ENCODE measurements at places on chromosomes 4 and X. TPM values are rescaled to one million over a fixed set of nuclear protein-coding genes. Genes with fewer than 3 reads are reported as not detected.

Gene HHIP
- 90.9 TPM for total RNA-seq

Gene PRRG1
- 14.2 TPM for total RNA-seq

Gene GPR50
- total RNA-seq = not detected

Gene CFP
- 0.13 TPM for total RNA-seq

Gene TSPAN7
- total RNA-seq = 9.2 TPM

Gene UGT2B17
- not detected for total RNA-seq

Gene TREX2
- 2.3 TPM for total RNA-seq

Gene CT83
- not detected for total RNA-seq

Gene JCHAIN
- total RNA-seq = not detected

Gene TMEM255A
- total RNA-seq = not detected

Gene CXCL10
- total RNA-seq = 0.13 TPM

Gene C4orf50
- total RNA-seq = under 0.01 TPM

Gene GPR78
- not detected for total RNA-seq

Gene PF4V1
- not detected for total RNA-seq

Gene DDX53
- not detected for total RNA-seq

Gene NLGN3
- total RNA-seq = 0.13 TPM

Gene ETDC
- total RNA-seq = not detected

Gene GUF1
- total RNA-seq = 6.9 TPM

Gene FAM90A26
- not detected for total RNA-seq

Gene CCKAR
- total RNA-seq = not detected

Gene HS6ST2
- total RNA-seq = 0.13 TPM

Gene HEPH
- 8.3 TPM for total RNA-seq

Gene CT45A10
- total RNA-seq = not detected

Gene PDZD4
- total RNA-seq = 0.89 TPM

Gene SPANXA1
- not detected for total RNA-seq

Gene ING2
- total RNA-seq = 2.6 TPM

Gene EPHA5
- not detected for total RNA-seq

Gene ZMAT1
- total RNA-seq = 1.3 TPM

Gene LRP2BP
- 0.51 TPM for total RNA-seq

Gene FAM53A
- total RNA-seq = 1.4 TPM

Gene SULT1E1
- total RNA-seq = 2.3 TPM

Gene SCRG1
- total RNA-seq = not detected

Gene TMEM184C
- total RNA-seq = 23.2 TPM

Gene SPATA4
- total RNA-seq = not detected

Gene GALNTL6
- not detected for total RNA-seq

Gene ZNF732
- total RNA-seq = 0.63 TPM

Gene RTL5
- total RNA-seq = 0.13 TPM

Gene KCNIP4
- total RNA-seq = not detected

Gene MAGEE2
- total RNA-seq = not detected

Gene PTTG2
- total RNA-seq = not detected

Gene BTK
- total RNA-seq = under 0.01 TPM

Gene SATL1
- not detected for total RNA-seq

Gene GLRA3
- total RNA-seq = not detected

Gene FDCSP
- total RNA-seq = not detected

Gene GAB1
- 10.1 TPM for total RNA-seq

Gene ARR3
- total RNA-seq = not detected

Gene RAB9B
- total RNA-seq = 0.39 TPM

Gene SPP1
- total RNA-seq = not detected

Gene PHEX
- total RNA-seq = 0.63 TPM
